ENCODE measurements at places on chromosomes 6 and 20.

DNA sequence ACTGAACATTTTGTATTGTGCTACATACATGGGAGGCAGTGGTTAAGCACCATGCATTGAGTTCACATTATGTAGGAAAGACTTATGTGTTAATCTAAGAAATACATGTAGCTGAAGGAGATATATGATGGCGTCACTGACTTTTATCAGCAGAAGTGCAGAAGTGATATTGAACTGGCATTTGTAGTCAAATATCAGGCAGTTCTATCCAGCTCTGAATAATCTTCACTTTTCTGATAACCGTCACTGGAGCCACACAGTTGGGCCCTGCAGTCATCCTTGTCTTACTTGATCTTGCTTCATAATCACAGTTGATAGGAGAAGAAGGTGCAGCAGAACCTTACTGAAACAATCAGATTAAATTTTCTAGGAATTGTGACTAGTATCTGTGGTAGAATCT is 26.4 kb downstream of the CRISP1 start:
- no peak for DNase-seq

- no peak for DNase-seq
These were observed 469.0 kb downstream of the CDC5L start for GRCh38 chr6:44856479-44856878.

- no peak for DNase-seq
These were observed 63.6 kb upstream of the SYNDIG1 start for GRCh38 chr20:24405810-24406209.

DNA sequence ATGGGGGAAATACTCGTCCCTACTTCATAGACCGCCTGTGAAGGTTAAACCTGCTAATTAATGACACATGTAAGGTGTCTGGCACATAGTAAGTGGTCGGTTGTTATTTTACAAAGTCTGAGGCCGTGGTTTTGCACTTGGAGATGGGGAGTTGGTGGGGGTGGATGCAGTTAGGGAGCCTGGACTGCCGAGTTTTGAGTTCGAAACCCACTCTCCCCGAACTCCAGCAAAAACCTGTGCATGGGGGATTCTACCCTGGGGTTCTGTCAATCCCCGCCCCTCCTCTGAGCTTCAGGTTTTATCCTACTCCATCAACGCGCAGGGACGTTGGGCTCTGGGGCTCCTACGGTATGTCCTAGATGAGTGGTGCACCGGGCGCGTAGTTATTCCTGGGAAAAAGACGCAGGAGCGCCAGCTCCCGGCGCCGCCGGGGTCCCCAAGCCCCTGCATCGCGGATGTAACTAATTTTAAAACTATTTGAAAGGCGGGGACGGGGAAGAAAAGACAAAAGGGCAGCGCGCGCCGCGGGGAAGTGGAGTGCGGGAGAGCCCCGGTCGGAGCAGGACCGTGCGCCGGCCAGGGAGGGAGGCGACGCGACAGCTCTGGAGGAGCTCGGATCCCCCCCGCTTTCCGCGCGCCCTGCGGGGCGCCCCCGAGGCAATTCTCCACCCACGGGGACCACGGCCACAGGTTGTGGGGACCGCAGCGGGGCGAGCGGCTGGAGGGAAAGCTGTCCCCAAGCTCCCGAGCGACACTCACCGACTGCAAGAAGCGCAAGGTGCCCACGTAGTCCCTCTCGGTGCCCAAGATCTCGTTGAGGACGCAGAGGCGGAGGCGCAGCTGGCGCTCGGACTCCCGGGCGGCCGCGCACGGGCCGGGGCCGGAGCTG is 672 bp downstream of the PREX1 start:
- no peak for DNase-seq

DNA sequence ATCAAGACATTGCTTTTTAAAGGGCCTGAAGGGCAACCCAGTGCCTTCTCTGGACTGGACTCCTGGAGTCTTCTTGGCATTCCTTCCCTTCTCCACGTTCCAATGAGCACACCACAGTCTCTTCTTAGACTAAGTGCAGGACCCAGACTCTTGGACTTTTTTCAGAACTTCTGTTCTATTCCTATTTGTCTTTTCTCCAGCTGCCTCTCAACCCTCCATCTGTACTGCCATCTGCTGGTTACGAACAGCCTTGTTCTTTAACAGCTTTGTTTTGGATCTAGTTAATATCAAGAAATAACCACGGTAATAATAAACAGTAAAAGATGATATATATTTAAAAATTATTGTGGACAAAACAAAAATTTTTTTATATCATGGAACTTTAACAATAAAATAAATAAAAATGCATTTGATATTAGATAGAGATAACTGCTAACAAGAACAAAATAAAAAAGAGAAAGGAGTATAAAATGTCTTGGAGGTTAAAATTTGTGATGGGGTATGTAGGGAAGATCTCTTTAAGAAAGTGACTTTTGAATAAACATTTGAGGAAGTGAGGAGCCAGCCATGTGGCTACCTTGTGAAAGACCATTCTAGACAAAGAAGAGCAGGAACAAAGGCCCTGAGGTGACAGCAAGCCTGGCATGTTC is 105.1 kb upstream of the HCRTR2 start:
- no peak for DNase-seq

- peak; percentile 47 for DNase-seq
These were observed 17.3 kb downstream of the GABRR2 start for GRCh38 chr6:89297695-89298351.

GRCh38 chr6:98976674-98977385 is 29.1 kb upstream of the FBXL4 start:
- DNase-seq, result no peak

DNA sequence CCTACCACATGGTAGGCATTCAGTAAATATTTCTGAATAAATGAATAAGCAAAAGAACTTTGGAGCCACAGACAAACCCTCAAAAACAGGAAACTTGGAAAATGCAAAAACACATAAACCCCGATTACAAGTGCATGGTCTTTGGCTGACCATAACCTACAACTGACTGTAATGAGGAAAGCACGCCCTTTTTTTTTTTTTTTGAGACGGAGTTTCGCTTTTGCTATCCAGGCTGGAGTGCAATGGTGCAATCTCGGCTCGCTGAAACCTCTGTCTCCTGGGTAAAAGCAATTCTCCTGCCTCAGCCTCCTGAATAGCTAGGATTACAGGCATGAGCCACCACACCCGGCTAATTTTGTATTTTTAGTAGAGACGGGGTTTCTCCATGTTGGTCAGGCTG is 11.9 kb upstream of the LATS1 start:
- no peak for DNase-seq

Measured in stimulated activated CD4-positive, alpha-beta T cell treated with anti-CD3 and anti-CD28 coated beads, TNF-alpha, amount 100 ng/mL, for 24 hours (primary cell).